ENCODE measurements at places on chromosomes 13 and 19.
A peak's percentile ranks its signal among the peaks of the same experiment; 100 is the strongest.

GRCh38 chr19:33395561-33396550, 22.3 kb downstream of the CEBPG start:
- DNase-seq = no peak

- peak; percentile 34 for DNase-seq
Observed at GRCh38 chr19:4911786-4912672, 2.7 kb downstream of the UHRF1 start.

DNA sequence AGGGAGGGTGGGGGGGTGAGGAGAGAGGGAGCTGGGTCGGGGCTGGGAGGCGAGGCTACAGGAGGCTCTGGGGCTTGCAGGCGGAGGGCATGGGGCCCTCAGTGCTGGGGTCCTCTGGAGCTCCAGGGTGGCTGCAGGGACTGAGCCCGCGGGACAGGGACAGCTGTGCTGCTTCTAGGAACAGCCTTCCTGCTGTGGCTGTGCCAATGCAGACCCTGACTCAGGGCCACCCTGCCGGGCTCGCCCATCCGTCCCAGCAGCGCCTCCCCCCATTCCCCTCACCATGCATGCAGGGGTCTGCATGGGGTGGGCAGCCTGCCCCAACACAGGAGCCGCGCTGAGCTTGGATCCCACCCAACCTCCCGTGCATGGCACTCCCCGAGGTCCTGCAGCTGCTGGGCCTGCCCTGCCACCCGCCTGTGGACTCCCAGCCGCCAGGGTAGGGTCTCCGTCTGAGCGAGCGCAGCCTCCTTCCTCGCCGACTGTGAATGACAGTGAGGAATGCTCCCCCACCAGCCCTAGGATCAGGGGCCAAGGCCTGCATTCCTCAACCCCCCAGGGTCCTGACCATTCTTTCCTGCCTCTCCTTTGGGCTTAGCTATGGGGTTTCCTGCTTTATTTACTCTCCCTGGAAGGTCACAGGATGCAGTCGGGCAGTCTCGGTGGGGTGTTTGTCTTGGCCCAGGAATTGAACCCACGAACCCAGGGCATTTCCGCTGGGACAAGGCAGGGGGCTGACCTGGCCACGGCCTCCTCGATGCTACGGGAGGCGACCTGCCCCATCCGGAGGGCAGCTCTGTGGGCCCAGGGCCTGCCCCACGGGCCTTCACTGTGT, 23.4 kb downstream of the CEBPG start:
- DNase-seq = no peak

DNA sequence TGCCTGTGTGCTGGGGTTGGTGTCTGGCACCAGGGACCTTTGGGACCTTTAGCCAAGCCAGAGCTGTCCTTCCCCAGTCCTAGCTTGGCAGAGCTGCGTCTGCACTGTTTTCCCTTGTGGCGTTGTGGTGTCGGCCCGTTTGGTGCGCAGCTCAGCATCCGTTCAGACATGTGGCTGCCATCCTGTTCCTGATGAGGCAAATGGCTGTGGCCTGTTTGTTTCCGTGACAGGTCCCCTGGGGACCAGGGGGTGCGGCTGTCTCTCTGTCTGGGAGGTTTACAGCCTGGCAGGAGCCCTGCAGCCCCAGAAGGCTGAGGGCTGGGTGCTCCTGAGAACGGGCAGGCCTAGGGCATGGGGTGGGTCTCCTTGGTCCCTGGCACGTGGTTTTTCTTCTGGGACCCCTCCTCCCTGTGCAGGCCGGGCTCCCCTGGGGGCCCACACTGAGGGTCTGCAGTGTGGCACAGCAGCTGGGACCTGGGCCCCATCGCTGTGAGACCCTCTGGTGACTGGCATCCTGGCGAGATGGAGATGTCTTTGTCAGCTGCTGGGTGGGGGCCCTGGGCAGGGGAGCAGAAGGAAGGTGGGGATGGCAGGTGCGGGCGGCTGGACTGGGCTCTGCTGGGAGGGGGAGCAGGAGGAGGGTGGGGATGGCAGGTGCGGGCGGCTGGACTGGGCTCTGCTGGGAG, 4.0 kb downstream of the SPPL2B start:
- DNase-seq = peak; percentile 82

GRCh38 chr13:70960841-70961443, 852.7 kb upstream of the KLHL1 start:
- DNase-seq = peak; percentile 11

GRCh38 chr19:28196101-28196500, 1016.9 kb downstream of the UQCRFS1 start:
- no peak for DNase-seq

- DNase-seq = peak; percentile 39
Observed at GRCh38 chr19:39402346-39403300, 4.0 kb upstream of the ZFP36 start.

DNA sequence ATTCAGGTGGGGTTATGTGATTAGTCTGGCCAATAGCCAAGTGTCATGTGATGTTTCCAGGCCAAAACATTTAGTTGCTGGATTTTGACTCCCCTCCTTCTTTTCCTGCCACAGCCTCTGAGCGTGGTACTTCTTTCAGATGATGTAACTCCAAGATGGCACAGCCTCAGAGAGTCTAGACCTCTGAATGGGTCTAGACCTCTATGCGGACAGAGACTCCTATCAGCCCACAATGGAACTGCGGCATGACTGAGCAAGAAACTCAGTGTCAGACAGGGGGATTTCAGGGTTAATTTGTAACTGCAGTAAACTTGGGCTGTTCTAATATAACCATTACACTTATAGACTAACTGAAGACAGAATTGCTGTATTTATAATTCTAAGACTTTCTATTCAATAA, 42.6 kb upstream of the ZDHHC20 start:
- no peak for DNase-seq
